ENCODE measurements at places on chromosomes 16 and 17.

- DNase-seq, result no peak
These were observed 4.5 kb upstream of the SLC4A1 start for GRCh38 chr17:44272321-44272951.

DNA sequence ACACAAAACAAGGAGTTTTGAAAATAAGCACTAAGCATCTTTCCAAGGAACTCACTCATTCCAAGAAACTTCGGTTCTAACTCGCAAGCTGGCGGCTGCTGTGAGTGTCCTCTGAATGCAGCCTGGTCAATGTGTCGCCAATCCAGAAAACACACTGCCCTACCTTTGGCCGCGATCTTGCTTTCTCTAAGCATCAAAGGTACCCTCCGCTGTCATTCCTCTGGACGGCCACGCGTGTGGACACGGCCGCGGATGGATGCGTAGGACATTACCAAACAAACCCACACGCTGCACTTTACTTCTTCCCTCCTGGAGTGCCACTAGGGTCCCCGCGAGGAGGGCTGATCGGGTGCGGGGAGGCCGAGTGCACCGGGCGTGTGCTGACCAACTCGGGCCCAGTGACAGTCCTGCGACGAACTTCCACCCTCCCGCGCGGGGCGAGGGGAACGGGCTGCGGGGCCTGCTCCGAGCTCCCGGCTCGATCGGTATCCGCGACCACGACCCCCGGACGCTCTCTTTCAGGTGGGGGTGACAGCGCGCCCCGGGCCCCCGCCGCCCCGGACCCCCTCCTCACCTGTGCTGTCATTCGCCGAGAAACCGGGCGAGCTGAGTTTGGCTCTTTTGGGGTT lies 1.1 kb downstream of the CREBBP start:
- no peak for DNase-seq

- DNase-seq, result no peak
These were observed 22.8 kb upstream of the DLX4 start for GRCh38 chr17:49946208-49946607.

- peak; percentile 19 for DNase-seq
These were observed 59.8 kb upstream of the FBXO47 start for GRCh38 chr17:39026980-39027451.

- DNase-seq, result no peak
These were observed 96.2 kb downstream of the USP31 start for GRCh38 chr16:23052908-23053580.

DNA sequence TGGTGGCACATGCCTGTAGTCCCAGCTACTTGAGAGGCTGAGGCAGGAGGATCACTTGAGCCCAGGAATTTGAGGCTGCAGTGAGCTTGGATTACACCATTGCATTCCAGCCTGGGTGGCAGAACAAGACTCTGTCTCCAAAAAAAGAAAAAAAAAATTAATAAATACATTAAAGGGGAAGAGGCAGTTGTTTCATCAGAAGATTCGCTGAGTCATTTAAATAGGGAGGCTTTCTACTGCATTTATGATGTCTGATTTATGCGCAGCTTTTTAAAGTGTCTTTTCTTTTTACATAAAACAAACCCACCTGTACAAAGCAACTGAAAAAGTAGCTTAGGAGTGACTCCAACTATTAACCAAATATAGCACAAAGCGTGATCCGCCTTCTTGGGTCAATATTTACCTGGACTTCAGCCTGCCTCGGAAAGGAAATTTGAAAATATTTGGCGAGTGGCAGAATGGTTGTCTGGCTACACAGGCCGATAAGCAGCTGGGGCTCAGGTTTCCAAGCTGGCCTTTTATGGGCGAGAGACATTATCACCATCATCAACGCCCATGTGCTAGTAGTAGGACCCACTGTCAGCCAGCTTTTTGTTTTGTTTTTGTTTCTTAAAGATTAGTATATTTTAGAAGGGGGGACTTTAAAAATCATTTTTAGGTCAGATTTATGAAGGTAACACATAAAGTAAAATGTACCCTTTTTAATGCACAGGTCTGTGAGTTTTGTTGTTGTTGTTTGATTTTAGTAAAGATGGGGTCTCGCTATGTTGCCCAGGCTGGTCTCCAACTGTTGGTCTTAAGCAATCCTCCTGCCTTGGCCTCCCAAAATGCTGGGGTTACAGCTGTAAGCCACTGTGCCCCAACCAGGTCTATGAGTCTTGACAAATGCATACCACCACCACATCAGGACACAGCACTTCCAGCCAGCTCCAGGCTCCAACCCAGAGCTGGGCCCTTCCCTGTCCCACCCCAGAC lies 42.5 kb upstream of the RASD1 start:
- no peak for DNase-seq

DNA sequence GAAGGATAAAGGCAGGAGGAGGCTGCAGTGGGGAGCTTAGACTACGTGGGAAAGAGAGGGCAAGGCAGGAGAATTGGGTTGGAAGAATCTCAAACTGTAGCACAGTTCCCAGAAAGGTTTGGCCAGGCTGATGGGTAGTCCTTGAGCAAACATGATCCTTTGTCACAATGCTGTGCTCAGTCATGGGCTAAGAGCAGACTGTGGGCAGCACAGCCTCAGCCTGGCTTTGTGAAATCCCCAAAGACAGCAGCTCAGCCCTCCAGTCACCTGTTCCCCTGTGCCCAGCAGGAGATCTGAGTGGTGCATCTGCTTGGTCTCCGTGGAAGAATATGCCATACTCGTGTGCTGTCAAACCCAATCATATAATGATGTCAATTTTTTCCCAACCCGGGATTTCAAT lies 10.6 kb upstream of the ENGASE start:
- DNase-seq, result no peak

- DNase-seq, result no peak
These were observed 180.5 kb upstream of the MPHOSPH6 start for GRCh38 chr16:82350560-82350959.

GRCh38 chr16:23006380-23006779 lies 142.9 kb downstream of the USP31 start:
- no peak for DNase-seq

- DNase-seq, result no peak
These were observed 1.2 kb upstream of the EPX start for GRCh38 chr17:58191241-58191896.

DNA sequence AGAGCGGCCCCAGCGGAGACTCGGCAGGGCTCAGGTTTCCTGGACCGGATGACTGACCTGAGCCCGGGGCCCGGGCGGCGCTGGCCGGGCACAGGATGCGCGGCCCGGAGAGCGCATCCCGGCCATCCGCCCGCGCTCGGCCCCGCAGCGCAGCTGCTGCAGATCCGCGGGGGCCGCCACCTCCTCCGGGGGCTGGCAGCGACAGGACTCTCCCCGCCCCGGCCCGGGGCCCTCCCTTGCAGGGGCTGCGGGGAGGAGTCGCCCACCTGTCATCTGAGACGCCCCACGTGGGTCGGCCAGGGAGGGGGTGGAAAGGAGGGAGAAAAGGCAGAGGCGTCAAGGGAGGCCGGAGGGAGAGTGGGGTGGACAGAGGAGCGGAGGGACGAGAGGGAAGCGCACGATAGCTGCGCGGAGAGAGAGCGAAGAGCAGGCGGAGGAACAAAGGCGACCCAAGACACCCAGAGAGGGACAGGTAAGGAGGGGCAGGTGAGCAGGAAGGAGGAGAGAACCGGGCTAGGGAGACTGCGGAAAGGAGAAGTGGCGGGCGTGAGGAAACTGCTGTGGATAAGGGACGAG lies 471 bp upstream of the PRKAR1A start:
- DNase-seq, result peak; percentile 47

GRCh38 chr16:31229501-31229900 lies 12.6 kb upstream of the PYDC1 start:
- no peak for DNase-seq

DNA sequence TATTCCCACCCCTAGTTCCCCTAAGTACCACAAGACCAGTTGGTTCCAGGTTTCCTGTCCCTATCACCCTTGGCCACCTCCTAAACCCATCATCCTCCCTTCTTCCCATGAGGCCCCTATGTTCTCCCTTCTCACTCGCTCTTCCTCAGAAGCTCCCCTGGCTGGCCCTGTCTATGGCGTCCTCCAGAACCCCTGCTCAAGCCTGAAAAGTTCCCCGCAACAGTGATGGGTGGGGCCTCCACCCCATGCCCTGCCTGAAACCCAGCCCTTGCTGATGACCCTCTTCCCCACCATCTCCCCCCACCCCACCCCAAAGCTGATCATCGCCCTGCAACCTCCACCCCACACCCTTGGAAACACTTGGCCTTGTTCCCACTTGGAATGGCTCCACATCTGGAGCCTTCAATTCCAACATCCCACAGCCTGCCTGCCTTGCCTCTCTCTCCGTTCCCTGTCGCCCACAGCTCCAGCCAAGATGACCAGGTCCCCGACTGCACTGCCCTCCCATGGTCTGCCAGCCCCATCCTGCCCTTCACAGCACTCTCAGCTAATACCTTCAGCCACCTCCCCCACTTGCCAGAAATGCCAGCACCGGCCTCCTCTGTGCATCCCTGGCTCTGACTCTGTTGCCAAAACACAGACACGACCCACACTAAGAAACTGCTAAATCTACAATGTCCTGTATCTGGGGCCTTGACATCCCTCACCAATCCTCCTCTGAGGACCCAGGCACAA lies 10.5 kb downstream of the OSBPL7 start:
- DNase-seq, result no peak

GRCh38 chr17:9206410-9206703 lies 185.0 kb downstream of the NTN1 start:
- no peak for DNase-seq

- DNase-seq, result no peak
These were observed 575.9 kb downstream of the WWOX start for GRCh38 chr16:78675312-78675711.

- DNase-seq, result peak; percentile 44
These were observed 149.9 kb downstream of the CLEC16A start for GRCh38 chr16:11094075-11094856.

GRCh38 chr17:51166987-51167931 lies 1.0 kb downstream of the NME2 start:
- peak; percentile 20 for DNase-seq

- no peak for DNase-seq
These were observed 7.6 kb downstream of the PER1 start for GRCh38 chr17:8144401-8145231.

All from AG10803 (cell line).